HFFc6 (cell line): ENCODE measurements at places on chromosomes 11 and 22. TPM values are rescaled to one million over a fixed set of nuclear protein-coding genes. Genes with fewer than 3 reads are reported as not detected.

- no peak for DNase-seq
Observed at GRCh38 chr11:122923302-122923701, 40.7 kb downstream of the JHY start.

TEX12 gene
- not detected in 2 replicates for total RNA-seq

DNA sequence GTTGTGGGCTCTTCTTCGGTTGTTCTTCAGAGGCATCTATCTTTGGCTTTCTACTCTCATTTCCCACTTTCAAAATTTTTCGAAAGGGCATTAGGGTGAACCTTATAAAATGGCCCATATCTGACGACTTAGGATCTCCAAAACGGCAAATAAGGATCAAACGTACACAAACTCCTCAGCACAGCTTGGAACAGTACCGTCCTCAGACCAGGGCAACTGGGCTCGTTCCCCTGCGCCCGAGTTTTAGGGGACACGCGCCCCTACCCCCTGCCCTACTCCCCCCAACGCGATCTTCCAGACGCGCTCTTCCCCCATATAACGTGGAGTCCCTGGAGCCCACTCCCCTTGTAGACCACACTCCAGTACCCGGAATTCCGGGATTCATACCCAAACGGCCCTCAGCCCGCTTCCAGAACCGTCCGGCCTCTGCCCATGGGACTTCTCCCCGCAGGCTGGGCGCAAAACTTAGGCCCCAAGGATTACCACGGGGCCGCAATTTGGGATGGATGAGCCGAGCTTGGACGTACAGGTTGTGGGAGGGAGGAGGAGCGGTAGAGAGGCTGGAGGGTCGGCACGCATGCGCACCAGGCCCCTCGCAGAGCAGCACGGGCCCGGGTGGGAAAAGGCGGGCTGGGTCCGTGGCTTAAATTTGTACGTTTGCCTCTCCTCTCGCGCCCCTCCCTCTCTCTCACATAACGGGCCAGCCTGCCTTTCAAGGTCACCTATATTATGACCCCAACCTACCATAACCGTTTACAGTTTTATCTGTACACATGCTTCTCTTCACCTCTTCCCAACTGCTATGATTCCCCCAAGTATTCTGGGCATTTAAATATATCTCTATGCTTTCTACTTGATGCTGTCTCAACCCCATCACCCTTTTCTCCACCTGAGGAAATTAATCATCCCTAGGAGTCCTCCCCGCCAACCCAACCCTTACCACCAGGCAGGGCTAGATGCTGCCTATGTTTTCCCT lies 3.4 kb downstream of the CCDC89 start:
- DNase-seq: no peak

IGF2 gene
- total RNA-seq: 0.97 and 2.3 TPM in 2 replicates

C11orf71 gene
- total RNA-seq: 2.6 to 3.8 TPM (median 3.0 TPM) in 3 replicates

KCNK4 gene
- not detected in 3 replicates for total RNA-seq

GRCh38 chr22:27877501-27877900 lies 41.6 kb downstream of the PITPNB start:
- DNase-seq: no peak
